ENCODE measurements at places on chromosomes 16 and 17.
A peak's percentile ranks its signal among the peaks of the same experiment; 100 is the strongest.

GRCh38 chr17:15954222-15954621 lies 9.3 kb downstream of the ADORA2B start:
- no peak for DNase-seq

- DNase-seq = no peak
Observed at GRCh38 chr17:49592263-49592662, 16.6 kb downstream of the NXPH3 start.

DNA sequence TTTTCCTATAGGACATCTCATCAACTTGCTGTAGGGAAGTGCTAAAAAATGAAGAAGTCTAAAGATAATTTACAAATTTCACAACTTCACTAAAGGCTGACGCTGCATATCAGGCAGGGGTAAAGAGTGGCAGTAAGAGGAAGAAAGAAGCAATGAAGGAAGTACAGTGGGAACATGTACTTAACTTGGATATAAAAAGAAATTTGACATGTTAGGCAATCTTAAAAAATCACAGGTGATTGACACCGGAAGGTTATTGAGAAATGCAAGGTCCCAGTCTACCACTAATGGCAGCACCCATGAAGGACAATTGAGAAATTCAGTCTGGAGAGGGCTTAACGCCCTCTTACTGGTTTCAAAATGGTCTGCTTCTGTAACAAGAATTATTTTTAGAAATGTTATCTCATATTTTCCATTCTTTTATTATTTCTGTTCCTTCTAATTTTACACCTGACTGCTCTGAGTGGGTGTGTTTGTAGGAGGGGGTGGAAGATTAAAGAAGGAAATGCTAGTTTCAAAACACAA lies 358.1 kb downstream of the KCNJ2 start:
- peak; percentile 5 for DNase-seq

DNA sequence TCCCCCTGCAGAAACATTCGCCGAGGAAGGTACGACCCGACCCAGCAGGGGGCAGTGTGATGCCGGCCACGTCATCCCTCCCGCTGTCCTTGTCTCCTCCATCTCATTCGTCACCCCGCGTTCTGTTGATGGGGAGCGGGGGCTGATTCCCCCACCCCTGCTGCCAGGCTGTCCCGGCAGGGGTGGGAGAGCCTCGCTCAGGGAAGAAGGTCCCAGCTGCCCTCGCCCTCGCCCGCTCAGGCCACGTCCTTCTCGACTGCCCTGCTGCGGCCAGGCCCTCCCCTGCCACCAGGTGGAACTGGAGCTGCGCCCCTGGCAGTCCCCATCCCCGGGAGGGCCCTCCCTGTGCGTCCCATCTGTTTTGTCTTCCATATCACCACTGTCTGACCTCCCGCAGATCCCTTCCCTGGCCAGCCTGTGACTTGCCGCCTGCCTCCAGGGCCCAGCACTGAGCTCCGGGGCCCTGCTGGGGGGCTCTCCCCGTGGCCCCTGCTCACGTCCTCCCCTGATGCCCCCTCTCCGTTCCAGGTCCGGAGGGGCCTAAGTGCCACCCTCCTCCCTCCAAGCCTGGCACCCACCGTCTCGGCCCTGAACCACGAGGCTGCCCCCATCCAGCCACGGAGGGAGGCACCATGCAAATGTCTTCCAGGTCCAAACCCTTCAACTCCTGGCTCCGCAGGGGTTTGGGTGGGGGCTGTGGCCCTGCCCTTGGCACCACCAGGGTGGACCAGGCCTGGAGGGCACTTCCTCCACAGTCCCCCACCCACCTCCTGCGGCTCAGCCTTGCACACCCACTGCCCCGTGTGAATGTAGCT lies 20.6 kb downstream of the ADAM11 start:
- DNase-seq = peak; percentile 77

DNA sequence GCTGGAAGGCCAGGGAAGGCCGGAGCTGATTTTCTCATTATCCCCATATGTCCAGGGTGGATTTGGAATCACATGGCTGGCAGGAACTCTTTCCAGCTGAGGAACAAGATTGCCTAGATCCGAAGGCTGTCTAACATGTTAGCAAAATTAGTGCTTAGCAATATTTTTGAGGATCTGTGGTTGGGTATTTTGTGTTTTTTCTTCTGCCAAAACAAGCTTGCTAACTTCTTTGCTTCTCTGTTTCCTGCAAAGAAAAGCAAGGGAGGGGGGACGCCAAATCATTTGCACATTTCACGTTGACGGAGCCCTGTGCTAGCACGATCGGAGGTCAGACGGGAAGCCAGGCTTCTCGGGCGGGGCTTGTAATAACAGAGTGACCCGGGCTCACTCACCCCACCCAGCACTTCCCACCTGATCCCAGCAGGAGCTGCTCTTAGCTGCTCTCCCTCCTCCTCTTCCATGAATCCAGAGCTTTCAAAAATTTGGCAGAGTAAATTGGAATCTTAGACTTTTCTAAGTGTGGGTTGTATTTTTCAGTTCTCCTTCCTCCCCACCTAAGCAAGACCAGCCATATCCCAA lies 33.3 kb upstream of the FOXF1 start:
- no peak for DNase-seq

GRCh38 chr16:22192261-22193062 lies 13.6 kb upstream of the EEF2K start:
- peak; percentile 68 for DNase-seq

- DNase-seq = no peak
Observed at GRCh38 chr17:40607641-40608040, 40.0 kb downstream of the SMARCE1 start.

DNA sequence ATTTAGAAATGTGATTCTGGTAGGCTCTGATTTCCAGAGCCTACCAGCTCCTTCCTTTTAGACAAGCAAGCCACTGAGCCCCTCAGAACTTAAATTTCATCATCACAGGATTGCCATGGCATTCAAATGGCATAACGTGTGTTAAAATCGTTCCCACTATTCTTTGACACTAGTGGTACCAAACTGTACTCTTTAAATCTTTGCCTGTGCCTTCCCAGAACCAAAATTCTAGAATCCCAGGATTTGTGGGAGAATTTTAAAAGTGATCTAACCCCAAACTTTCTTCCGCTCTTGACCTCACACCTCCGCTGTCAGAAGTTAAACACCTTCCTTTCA lies 287 bp upstream of the INTS2 start:
- DNase-seq = no peak

DNA sequence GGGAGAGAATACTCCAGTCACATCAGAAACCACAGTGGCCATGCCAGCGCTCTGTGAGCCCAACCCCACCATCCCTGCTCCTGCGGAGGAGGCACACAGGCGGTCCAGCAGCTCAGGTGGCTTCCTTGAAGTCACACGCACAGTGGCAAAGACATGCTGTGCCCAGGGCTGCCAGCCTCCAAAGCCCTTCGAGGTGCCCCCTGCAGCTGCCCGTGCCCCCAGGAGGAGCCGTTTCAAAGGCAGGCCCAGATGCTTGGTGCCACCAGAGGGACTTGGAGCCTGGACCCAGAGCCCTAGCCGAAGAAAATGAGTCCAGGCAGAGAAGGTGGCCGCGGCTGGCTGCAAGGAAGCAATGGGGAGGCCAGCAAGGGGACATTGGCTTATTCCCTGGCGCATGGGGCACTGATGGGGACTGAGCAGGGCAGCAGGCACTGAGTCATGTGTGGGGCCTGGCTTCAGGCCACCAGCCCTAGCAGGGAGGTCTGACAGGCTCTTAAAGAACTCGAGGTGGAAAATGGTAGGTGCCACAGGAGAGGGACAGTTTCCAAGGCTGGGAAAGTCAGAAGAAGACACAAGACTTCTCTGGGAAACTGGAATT lies 17.2 kb upstream of the CACNG1 start:
- DNase-seq = no peak

GRCh38 chr17:8076502-8077266 lies 10.8 kb downstream of the ALOX12B start:
- no peak for DNase-seq

GRCh38 chr16:75687361-75687760 lies 10.6 kb upstream of the CPHXL2 start:
- DNase-seq = no peak

- DNase-seq = no peak
Observed at GRCh38 chr17:73562896-73563295, 81.3 kb downstream of the SDK2 start.

GRCh38 chr17:38598536-38598935 lies 7.2 kb downstream of the SRCIN1 start:
- peak; percentile 22 for DNase-seq

DNA sequence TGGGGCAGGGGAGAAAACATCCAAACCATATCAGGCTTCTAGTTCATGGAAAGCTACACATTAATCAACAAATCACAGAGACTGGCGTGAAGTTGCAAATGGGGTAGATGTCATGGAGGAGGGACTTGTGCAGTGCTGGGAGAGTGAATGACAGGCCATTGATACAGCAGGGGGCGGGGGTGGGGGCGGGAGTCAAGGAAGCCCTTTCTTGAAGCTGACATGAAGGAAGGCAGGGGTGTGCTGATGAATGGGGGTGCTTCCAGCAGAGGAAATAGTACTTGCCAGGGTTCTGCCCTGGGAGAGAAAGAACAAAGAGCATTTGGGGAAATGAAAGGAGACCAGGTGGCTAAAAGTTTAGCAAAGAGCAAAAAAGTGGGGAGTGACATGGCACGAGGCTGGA lies 269.9 kb downstream of the SHISA9 start:
- DNase-seq = no peak

- no peak for DNase-seq
Observed at GRCh38 chr16:3400446-3400778, 392 bp downstream of the ZSCAN32 start.

- DNase-seq = no peak
Observed at GRCh38 chr17:20203018-20203417, 193.9 kb downstream of the SPECC1 start.

DNA sequence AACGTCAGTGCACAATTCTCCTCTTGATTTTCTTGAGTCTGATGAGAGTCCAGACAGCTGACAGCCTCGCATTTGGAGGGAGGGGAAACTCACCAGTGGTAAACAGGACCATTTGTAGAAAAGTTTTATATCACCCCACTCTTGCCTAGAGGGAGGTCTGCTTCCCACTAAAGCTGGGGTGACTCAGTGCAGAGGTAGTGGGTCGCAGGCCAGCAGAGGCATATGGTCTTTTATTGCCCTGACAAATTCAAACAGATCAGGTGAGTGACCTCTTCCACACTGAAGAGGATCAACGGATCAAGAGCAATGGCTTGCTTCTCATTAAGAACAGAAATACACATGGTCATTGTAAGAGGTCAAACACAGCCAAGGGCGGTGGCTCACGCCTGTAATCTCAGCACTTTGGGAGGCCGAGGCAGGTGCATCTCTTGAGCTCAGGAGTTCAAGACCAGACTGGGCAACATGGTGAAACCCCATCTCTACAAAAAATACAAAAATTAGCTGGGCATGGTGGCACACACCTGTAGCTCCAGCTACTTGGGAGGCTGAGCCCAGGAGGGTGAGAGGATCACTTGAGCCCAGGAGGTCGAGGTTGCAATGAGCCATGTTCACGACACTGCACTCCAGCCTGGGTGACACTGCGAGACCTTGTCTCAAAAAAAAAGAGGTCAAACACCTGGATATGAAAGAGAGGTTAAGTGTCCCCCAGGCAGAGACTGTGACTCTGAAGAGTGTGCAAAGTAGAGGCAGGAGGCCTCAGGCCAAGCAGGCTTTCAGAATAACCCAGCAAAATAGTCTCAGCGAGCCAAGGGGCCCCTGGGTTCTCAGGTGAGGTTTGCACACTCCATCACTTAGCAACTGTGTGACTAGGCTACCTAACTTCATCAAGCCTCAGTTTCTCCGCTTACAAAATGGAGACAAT lies 56.5 kb upstream of the ERN1 start:
- no peak for DNase-seq

- DNase-seq = no peak
Observed at GRCh38 chr17:1173432-1174262, 6.1 kb downstream of the ABR start.

DNA sequence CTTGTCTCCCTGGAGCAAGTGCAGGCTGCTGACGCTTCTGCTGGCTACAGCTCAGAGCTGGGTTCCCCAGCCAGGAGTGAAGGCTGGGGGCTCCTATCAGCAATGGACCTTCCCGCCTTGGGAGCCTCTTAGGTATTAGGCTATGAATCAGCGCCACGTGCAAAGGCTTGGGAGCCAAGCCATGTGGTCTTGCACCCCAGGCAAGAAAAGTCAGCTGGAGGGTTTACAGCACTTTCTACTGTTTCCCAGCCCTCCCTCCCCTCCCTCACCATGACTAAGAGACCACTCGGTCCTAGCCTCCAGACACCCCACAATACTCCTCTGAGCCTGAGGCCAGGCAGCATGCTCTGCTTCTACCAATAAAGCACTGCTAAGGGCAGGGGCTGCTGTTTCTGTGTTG lies 12.3 kb downstream of the EPX start:
- DNase-seq = no peak

DNA sequence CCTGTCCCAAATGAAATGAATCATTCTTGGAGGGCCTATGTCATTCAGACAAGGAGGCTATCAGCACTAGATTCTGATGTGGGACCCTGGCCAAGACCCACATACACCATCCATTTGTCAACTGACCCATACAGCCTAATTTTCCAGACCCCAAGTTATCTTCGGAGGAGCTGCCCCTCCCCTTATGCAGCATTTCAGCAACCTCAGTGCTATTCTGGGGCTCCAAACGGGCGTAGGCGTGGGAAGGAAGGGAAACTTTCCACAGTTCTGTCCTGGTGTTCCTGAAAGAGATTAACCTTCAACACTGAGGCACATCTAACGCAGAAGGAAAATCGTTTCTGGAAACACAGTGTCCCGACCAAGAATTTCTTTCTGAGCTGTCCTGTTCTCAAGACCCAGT lies 86.7 kb downstream of the MYH11 start:
- no peak for DNase-seq

DNA sequence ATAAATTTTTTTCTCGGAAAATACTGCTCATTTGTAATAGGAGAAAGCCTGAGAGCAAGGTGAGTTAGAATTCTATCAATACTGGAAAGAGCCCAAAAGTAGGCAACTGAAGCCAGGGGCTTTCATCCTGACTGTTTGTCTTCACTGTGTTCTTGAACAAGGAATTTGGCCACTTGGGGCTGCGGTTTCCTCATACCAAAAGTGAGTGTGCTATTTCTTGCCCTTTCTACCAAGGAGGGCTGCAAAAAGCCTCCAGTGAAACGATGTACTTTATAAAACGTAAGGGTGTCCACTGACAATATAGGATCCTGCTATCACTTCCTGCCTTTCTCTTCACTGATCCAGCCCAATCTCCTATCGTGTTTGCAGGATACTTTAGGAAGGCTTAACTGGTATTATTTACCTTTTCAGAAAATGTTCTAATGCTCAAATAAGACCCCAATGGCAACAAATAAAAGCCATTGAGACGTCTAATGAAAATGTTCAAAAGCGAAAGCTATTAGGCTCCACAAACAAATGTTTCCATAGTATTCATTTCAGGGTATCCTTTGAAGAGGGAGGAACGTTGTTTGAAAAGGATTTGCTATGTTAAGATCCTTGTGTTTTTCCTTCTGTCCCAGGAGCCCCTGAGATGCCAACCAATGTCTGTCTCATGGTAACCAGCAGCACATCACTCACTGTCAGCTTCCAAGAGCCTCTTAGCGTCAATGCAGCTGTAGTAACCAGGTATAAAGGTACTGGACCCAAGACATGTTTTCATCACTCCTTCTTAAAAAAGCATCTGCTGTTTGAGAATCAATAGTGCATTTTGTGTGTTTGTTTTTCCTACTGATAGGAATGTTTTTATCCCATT lies 219.3 kb upstream of the NOG start:
- no peak for DNase-seq

- no peak for DNase-seq
Observed at GRCh38 chr17:36640836-36641235, 39.5 kb downstream of the MRM1 start.

Data from KG1 (cell line).